ENCODE measurements at places on chromosomes 2 and 18.

DNA sequence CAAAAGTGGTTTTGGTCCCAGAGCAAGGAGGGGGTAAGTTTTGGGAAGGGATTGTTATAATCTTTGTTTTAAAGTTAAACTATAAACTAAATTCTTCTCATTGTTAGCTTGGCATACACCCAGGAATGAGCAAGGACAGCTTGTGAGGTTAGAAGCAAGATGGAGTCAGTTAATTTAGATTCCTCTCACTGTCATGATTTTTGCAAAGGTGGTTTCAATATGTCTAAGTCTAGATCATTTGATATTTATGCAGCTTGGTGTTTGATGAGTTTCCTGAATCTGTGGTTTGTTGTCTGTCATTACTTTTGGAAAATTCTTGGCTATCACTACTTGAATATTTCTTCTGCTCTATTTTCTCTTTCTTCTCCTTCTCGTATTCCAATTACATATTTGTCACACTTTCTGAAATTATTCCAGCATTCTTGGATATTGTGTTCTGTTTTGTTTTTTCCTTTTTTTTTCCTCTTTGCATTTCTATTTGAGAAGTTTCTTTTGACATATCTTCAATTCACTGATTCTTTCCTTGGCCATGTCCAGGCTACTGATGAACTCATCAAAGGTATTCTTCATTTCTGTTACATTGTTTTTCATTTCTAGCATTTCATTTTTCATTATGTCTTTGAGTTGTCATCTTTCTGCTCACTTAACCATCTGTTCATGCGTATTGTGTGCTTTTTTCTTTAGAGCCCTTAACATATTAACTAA lies 5.1 kb downstream of the SP140 start:
- no peak for DNase-seq

- DNase-seq = no peak
These were observed 218.5 kb downstream of the TPGS2 start for GRCh38 chr18:36610258-36610657.

- DNase-seq = no peak
These were observed 689 bp downstream of the RPRD1A start for GRCh38 chr18:36066686-36067054.

DNA sequence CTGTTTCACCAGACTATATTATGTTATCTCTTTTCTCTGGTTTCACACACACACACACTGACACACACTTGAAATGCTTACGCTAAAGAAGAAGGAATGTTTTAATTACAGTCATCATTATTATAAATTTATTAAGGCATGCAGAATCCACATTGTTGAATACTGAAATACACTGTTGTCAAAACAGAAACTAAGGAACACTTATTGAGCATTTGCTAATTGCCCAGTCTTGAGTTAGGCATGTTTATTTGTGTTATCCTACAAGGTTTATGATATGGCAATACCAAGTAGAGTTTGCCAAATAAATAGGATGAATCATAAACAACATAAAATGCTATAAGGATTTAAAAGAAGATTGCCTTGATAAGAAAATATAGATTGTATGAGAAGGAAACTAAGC lies 917.0 kb upstream of the PIK3C3 start:
- DNase-seq = no peak

GRCh38 chr2:191274413-191274815 lies 29.2 kb downstream of the MYO1B start:
- no peak for DNase-seq

- DNase-seq = no peak
These were observed 9.9 kb downstream of the AQP12B start for GRCh38 chr2:240672701-240673190.

GRCh38 chr2:119475857-119476244 lies 44.2 kb downstream of the TMEM37 start:
- no peak for DNase-seq

DNA sequence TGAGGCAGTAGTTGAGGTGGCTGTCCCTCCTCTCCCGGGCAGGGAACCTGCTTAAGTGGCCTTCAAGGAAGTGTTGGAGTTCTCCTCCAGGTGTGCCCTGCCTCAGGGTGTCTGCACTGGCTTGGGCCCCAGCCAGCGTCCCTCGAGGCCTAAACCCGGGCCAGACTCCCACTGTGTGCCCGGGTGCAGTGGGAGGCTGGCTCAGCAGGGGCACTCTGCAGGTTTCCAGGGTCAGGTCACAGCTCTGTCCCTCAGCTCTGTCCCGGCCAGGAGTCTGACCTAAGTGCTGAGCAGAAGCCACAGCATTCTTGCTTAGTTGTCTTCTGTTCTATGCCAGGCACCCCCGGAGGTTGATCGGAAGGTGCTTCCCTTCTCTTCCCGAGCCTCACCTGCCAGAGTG lies 69.0 kb upstream of the OTOS start:
- DNase-seq = no peak

GRCh38 chr2:134623796-134624195 lies 95.0 kb downstream of the TMEM163 start:
- DNase-seq = no peak

DNA sequence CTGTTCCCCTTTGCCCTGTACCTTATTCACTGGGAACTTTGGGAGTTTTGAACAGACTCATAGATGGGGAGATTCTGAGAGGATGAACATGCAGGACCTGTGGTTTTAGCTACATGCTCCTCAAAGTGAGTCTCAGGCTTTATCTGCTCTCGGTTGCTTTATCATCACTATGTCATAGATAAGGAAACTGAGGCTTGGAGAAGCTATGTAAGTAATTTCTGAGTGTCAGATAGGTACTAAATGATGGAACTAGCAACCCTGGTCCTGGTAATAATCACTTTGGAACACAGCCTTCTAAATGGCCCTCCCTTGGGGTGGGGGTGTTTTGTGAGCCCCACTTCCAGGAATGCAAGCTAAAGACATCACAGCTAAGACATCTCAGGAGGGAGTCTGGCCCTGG lies 186.2 kb upstream of the MEX3C start:
- no peak for DNase-seq

GRCh38 chr18:57909620-57910019 lies 106.5 kb upstream of the ATP8B1 start:
- DNase-seq = no peak

Measured in activated CD4-positive, alpha-beta T cell treated with anti-CD3 and anti-CD28 coated beads, Interleukin-2, amount 10 ng/mL, durations not matched to agents 7 days and 5 days (primary cell).